Stimulated activated CD8-positive, alpha-beta memory T cell treated with anti-CD3 and anti-CD28 coated beads, Interleukin-7, amount 100 ng/mL, for 48 hours (primary cell): ENCODE measurements at places on chromosomes 1 and 21.

DNA sequence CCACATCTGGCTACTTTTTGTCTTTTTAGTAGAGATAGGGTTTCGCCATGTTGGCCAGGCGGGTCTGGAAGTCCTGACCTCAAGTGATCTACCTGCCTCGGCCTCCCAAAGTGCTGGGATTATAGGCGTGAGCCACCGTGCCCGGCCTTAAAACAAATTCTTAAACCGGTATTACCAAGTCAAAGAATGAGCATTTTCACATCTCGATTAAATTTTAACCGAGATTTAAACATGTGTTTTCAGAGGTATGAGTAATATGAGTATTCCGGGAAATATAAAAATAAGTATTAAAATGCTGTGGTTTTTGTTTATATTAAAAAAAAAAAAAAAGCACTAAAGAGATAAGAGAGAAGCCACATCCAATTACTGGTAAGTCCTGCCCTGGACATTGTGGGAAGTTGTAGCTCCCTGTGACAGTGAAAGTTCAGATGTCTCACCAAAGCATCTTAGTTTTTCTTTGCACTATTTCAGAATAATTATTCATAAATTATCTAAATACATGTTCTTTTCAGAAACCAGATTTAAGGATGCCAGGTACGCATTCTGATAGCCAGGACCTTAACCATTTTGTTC is 24.9 kb downstream of the ZNF281 start:
- DNase-seq, result no peak

GRCh38 chr1:188769181-188769580 is 1708.5 kb downstream of the BRINP3 start:
- no peak for DNase-seq

DNA sequence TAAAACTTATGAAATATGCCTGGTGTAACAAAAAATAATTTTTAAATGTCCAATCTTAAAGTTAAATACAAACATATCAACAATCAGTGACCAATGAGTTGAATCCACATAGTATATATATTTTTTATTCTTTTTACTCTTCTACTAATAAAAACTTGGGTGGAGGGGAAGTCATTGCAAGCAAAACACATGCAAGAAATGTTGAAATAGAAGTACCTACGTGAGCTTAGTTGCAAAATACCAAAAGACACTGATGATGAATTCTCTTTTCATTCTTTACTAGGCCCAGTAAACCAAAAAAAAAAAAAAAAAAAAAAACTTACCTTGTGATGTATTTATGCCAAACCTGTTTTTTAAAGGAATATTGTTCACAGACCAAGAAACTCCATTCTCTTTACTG is 26.4 kb upstream of the PLA2G4A start:
- DNase-seq, result no peak

DNA sequence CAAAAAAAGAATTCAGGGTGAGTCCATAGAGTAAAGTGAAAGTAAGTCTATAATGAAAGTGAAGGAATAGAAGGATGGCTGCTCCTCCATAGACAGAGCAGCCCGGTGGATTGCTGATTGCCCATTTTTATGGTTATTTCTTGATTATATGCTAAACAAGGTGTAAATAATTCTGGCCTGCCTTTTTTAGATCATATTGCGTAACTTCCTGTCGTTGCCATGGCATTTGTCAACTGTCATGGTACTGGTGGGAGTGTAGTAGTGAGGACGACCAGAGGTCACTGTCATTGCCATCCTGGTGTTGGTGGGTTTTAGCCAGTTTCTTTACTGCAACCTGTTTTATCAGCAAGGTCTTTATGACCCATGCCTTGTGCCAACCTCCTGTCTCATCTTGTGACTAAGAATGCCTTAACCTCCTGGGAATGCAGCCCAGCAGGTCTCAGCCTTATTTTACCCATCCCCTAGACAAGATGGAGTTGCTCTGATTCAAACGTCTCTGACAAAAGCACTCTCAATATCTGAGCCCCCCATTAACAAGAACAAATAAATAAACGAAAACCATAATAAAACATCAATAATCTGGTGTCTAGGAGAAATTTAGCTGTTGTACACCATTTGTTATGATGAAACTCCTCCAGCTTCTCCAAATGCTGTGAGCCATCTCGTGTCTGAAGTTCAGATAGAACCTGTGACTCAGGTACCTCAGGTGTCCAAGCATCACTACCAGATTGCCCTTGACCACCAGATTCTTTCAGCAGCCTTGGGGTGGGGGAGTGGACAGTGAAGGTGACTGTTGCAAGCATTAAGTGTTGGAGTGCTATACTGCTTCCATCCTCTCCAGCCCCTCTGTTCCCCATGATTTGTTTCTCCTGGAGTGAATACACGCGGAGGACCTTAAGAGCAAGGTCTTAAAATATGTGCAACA is 36.0 kb downstream of the EBNA1BP2 start:
- DNase-seq, result no peak

GRCh38 chr21:41668051-41668541 is 98.8 kb downstream of the RIPK4 start:
- DNase-seq, result no peak

DNA sequence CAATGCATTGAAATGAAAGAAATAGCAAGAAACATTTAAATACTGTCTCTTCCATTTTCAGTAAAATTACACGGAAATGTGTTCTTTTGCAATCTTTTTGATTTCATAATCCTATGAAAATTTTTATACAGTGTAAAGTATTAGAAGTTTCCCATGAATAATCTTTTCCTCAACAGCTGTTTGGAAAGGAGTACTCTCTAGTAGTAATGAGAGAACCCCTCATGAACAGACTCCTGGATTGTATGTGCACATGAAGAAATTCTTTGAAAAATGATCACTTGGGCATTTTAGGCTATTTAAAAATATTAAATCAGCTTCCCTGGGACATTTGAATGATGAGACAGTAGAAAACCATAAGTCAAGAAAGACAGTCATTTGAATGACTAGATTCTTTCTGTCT is 64.4 kb downstream of the LHX9 start:
- no peak for DNase-seq

DNA sequence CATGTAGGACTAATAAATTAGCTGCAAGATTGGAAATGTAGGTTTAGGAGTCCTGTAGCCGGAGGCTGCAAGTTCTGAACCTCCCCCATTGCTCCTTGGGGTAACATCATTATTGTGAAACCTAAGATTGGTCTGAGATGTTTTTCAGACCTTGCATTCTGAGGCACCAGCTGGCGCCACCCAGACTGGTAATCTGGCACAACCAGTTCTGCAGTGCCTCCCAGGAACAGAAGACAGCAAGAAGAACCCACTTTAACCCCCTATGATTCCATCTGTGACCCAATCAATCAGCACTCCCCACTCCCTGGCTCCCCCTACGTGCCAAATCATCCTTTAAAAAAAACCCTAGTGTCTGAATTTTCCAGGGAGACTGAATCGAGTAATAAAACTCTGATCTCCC is 11.6 kb upstream of the DNAJC6 start:
- DNase-seq, result no peak

- no peak for DNase-seq
These were observed 719.1 kb upstream of the B3GALT2 start for GRCh38 chr1:193905288-193906085.

DNA sequence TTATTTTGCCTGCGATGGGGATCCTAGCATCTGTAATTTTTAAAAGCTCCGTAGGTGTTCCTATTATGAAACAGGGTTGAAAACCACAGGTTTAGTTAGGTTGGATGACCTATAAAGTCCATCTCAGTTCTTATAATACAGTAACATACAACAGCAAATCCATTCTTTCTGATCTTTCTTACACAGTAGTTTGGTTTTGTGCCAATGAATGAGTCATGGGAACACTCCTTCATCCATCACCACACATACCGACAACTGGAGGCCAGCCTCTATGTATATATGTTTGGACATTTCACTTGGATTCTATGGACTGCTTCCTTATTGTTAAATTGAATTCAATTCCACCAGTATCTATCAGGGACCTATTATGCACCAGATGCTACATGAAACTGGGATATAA is 118.4 kb upstream of the L1TD1 start:
- no peak for DNase-seq

DNA sequence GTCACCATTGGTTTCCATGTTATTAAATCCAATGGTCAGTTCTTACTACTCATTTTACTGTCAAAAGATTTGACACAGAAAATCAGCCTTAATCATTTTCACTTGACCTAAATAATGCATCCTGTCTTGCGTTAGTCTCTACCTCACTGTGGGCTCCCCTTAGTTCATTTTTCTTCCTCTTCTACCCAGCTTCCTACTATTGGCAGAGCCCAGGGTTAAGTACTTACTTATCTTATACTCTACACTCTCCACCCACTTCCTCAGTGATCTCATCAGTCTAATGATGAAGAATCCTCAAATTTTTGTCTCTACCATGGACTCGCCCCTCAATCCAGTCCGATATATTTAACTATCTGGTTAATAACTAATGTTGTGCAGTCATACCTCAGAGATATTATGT is 735.9 kb downstream of the KCNT2 start:
- no peak for DNase-seq

GRCh38 chr1:228334954-228335353 is 71.7 kb downstream of the TRIM11 start:
- no peak for DNase-seq

GRCh38 chr1:156371553-156372264 is 2.7 kb downstream of the RHBG start:
- DNase-seq, result no peak

DNA sequence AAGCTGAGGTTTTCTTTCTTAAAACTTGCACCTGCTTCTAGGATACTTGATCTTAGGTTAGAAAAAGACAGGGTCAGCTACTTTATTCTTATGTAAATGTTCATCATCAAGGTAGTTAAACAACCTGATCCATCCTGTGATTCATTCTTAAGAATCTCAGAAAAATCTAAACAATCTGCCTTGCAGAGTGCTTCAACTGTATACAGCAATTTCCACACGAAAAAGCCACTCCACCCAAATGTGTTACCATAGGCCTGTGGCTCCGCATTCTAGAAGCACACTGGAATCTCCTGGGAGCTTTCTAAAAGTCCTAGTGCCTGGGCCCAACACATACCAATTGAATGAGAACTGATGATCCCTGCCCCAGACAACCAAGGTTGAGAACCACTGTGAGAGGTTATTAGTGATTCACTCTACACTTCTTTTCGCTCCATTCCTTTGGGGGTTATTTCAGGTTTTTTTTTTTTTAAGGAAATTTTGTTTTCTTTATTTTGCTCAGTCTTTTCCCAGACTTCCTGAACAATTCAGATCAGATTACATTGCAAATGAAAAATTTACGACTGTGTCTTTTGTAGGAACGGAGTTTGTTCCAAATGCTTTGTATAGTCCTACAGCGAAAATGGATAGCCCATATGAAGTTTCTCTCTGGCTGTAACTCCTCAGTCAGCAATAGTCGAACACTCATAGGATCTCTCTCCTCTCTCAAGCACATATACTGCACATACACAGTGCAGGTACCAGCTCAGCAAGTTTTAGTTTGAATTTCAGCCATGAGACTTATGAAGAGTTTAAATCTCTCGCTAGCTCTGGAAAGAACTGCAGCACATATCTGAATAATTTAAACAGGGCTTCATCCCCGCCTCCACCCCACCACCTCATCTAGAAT is 16.1 kb downstream of the SMYD2 start:
- no peak for DNase-seq

DNA sequence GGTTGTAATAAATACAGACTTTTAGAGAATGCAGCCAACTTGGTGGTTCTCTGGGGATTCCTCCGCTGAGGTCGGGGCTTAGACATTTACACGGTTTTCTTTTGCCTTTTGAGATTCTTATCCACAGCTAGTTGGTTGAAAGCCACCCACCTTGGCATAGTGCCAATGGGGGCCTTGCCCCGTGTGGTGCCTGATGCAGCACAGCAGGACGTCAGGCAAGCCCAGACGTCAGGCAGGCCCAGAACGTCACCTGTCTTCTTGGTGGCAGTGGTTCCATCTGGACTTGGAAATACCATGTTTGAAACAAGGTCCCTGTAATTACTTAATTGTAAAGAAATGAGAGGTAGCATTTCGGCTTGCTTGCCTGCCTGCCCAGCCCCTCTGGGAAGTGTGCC is 78.5 kb downstream of the GALNT2 start:
- no peak for DNase-seq

DNA sequence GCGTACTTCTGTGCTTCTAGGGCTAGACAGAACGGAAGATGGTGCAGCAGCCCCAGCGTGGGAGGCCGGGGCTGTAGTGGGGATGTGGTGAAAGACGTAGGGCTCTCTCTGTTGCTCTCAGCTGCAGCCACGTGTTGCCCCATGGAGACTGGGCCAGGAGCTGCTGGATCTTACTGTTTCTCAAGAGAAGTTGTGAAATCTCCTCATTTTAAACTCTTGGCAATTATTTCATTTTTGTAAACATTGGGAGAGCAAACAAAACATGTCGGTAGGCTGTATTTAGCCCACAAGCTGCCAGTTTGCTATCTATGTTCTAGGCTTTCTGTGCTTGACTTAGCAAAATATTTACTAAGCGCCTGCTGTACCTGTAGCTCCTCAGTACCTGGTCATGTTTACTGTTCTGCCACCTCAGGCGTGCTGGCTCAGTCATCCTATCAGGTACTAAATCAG is 15.9 kb upstream of the ELOA start:
- DNase-seq, result no peak

DNA sequence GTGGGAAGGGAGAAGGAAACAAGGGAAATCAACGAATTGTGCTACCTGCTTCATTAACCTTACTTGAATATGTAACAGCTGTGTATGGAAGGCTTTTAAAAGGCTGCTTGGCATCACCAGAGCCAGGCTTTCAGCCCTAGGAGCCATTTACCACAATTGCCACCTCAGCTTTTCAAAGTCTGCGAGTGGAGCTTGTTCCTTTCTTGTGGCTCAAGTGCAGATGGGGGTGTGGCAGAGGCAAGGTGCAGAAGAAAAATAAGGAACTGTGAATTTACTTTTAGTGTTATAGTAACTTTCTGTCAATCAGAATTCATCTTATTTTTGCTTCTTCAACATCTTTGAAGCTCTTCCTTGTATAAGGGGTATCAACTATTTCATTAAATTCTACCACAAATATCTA is 17.6 kb downstream of the CLCA2 start:
- no peak for DNase-seq

DNA sequence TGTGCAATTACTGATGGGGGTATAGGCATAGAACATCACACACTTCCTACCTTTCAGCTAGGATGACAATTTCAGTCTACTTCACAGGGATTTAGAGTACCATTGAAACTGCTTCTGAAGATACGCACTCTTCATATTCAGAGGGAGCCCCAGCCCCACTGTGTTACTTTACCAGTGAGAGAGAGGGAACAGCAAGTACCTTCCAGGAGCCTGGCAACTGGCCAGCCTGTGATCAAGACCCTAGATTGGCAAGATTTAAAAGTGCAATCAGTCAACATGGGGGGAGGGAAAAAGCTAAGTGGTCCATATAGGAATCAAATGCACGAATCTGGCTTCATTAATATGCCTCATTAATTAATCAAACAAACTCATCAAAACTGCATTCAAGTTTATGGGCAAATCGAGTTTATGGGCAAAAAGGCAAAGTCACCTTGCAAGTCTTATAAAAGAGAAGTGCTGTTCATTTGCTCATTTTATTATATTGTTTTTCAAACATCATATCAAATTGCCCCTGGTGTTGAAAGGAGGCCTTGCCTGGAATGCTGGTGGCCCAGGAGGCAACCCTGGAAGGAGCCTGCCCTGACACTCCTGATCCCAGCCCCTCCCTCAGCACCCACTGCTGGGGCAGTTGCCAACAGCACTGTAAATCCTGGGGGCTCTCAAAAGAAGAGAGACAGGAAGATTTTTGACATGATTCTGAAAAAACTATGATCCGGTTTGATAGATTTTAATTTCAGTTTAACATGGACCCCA is 184.9 kb upstream of the DPT start:
- DNase-seq, result no peak

GRCh38 chr1:113984710-113985109 is 5.4 kb downstream of the OLFML3 start:
- DNase-seq, result no peak
